Suppressor macrophage (primary cell): ENCODE measurements at places on chromosomes 5 and 9.

DNA sequence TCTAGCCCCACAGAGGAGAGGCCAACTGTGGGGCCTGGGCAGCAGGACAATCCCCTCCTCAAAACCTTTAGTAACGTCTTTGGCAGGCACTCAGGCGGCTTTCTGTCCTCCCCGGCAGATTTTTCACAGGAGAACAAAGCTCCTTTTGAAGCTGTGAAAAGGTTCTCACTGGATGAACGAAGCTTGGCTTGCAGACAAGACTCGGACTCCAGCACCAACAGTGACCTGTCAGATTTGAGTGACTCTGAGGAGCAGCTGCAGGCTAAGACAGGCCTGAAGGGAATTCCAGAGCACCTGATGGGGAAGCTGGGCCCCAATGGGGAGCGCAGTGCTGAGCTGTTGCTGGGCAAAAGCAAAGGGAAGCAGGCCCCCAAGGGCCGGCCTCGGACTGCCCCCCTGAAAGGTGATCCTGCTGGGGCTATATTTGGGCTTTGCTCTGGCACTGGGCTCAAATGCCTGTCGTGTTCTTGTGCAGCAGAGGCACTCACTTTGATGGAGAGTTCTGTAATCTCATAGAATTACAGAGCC is 39.4 kb downstream of the KDM3B start:
- no peak for DNase-seq

- peak; percentile 14 for DNase-seq
These were observed 513 bp downstream of the FAM193B start for GRCh38 chr5:177553671-177554429.

GRCh38 chr5:84378420-84378819 is 6.3 kb downstream of the EDIL3 start:
- no peak for DNase-seq

- peak; percentile 9 for DNase-seq
These were observed 191.4 kb downstream of the TMEM167A start for GRCh38 chr5:82885627-82886389.

DNA sequence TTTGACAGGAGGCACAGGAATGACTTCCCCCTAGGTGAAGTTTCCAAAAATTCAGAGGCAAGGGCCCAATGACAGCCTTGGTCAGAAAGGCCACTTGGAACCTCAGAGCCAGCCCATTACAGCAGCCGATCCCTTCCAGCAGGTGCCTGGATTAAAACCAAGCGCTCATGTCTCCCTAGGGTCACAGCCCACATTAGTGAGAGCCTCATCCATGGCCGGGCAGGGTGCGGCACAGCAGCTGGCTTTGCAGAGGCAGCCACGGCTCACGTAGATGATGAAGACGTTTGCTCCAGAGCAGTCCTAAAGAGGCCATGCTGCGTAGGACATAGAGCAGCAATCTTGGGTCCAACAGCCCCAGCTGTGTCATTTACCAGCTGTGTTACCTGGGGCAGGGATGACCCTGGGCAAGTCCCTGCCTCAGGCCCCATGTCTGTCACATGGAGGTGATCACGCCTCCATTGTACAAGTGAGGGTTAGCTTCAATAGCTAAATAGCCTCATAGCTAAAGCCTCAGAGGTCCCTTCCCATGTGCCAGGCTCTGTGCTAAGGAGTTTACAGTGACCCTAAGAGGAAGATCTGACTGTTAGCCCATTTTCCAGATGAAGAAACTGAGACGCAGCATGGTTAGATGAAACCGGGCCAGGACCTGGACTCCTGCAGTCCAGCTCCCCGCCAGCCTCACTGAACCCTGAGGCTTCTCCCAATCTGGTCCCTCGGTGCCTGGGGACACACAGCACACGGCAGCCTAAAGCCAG is 39.2 kb downstream of the NEK6 start:
- no peak for DNase-seq

GRCh38 chr5:10735569-10736276 is 25.3 kb downstream of the DAP start:
- DNase-seq, result no peak

DNA sequence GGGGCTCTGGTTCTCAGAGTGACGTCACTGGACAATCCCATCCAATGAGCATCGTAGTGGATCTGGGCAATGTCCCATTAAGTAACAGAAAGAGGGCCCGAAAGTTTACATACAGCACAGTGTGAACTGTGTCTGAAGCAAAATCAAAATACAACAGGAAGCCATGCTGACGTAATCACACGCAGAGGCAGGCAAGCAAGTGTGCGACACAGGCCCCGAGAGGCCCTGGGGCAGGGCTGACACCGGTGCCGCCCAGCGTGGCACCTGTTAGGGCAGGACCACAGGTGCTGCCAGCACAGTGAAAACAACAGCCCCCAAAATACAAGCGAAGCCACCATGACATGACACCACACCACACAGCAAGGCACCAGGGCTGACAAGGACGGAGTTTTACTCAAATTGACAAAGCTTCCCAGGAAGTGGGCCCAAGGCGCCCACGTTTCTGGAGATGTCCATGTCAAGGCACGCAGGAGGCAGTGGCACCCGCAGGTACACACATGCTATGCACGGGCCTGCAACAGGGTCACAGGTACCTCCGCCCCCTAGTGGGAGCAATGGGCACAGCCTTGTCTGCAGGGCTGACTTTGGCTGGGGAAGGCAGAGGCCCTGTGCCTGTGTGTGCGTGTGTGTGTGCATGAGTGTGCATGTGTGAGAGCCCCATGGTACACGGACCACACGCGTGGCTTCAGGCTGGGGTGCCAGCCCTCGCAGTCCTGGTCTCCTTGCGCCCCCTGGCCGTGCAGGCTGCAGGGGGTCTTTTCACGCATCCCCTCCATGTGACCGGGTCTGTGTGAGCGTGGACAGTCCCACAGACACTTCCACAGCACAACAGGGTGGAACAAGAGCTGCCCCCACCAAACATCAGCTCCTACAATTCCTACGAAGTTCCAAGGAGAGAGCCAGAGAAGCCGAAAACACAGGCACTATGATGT is 19.6 kb downstream of the QSOX2 start:
- peak; percentile 65 for DNase-seq

DNA sequence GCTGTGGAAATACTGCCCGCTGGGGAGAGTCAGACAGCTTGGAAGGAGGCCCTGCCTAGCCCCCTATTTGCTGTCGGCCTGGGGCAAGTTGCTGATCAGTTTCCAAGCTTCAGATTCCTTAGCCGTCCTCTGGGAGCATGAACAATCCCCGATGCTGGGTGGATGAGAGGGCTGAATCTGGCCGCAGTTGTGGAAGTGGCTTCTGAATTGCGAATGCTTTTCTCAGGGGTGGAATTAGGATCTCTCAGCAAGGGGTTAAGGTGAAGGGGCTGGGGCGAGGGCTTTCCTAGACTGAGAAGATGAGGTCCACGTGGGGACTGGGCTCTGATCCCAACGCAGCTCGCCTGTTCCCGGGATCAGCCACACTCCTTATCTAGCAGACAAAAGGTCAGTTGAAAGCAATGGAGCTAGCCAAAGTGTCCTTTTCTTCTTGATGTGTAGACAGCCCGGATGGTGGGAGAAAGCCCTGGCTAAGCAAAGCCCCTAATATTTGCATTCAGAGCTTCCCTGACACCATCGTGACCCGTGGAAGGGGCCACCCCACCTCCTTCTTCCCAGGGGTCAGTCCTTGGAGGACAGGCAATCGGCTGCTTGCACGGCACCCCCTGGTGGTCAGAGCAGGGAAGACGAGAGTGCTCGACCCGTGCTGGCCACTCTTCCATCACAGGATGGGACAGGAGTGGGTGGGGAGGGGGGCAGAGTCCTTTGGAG is 54.9 kb downstream of the COL15A1 start:
- DNase-seq, result peak; percentile 82

DNA sequence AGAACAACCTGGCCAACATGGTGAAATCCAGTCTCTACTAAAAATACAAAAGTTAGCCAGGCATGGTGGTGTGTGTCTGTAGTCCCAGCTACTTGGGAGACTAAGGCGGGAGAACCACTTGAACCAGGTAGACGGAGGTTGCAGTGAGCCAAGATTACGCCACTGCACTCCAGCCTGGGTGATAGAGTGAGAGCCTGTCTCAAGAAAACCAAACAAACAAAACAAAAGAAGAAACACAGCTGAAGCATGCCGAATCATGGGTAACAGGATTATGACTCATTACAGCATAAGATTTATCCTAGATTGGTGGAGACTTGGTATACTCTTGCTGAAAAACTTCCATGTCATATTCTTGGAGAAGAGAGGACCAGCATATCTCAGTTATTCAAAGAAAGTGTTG is 236.7 kb upstream of the CCNH start:
- DNase-seq, result no peak

DNA sequence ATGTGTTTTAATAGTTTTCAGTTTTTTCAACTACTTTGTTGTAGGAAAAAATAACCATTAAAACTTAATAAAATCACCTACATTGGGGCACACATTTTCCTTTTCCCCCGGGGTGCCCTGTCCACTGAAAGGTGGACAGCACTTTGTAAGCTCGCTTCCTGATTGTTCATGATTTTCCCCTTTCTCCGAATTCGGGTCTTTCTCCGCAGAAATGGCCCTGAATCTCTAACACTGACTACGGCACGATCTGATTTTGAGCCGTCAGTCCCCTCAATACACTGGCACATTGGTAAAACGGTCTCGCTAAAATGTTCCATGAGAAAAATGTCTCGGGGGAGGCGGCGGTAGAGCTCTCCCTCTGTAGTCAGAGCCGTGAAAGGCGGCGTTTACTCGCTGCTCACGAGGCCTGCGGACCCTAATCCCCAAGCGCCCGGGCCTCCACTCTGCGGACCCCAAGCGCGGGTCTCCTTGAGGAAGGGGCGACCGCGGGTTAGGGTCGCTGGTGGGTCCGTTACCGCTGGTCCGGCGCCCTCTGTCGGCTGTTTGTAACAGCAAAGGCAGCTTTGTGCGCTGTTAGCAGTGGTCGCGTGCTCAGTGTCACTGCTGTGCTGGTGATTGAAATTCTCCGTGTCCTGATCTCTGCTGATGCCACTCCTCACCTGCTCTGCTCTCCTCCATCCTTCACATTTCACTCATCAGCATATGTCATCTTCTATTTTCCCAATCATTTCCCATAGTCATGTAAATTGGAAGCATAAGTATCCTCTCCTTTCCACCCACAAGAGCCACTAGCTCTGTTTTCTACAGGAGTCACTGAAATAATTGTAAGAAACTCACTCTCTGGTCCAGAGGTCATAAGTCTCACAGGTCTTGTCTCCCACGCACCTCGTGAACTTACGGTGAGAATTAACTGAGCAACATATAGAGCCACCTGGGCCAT is 10.8 kb upstream of the IFNA2 start:
- peak; percentile 68 for DNase-seq

GRCh38 chr5:38720554-38721361 is 125.1 kb upstream of the OSMR start:
- DNase-seq, result no peak

GRCh38 chr9:72039532-72039931 is 20.9 kb downstream of the C9orf57 start:
- DNase-seq, result no peak

DNA sequence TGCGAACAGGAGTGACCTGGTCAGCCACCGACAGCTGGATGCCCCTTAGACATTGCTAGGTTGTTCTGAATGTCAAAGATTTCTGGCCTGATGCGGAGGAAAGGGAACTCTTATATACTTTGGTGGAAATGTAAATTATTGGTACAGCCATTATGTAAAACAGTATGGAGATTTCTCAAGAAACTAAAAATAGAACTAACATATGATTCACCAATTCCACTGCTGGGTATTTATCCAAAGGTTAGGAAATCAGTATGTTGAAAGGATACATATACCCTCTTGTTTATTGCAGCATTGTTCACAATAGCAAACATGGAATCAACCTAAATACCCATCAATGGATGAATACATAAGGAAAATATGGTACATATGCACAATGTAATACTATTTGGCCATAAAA is 31.8 kb downstream of the DMRT3 start:
- DNase-seq, result peak; percentile 69

DNA sequence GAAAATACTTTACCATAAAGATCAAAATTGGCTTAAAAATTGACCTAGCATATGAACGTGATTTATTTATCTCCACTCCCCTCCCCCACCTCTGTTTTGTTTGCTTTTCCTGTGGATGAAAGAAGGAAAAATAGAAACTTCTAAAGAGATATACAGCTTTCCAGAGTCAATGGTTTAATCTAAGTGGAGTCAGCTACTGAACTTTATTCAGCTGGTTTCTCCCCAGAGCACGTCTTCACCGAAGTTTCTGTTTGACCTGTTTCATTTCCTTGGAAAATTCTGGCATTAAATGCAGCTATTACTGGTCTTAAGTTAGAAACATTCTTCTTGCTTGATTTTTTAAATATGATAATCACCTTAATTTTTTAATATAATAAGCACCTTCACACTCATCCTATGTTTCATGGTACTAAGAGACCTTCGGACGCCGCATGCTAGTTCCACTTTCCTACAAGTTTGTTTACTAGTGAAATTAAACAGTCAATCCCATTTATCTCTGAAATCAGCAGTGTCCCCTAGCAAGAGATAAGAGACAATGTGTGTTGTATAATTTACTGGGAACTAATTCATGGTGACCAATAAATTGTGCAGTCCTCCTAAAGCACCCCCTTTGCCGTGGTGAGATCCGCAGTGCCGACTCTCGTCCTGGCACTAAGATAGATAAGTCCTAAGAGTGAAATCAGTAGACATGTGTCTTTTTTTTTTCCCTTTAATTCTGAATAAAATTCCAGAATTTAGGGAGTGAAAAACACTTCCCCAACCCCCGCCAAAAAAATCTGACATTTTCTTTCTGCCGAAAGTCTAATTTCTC is 89.9 kb downstream of the ARL15 start:
- no peak for DNase-seq

DNA sequence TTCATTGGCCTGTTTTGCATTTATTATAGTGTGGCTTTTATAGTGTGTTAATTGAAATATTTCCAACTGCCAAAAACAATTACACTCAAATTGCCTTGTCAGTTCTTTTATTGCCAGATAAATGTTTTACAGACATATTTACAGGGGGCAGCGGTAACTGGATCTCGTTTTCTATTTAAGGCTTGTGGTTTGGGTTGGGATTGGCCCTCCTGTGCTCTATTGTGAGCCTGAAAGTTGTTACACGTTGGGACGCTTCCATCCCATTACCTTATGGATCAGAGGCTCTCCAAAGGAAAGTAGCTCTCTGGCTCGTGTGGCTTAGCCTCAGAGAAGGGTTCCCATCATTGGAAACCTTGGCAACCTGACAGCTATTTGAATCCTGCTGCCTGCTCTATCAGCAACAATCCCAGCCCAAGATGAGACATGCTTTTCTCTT is 20.8 kb downstream of the DNAI1 start:
- DNase-seq, result no peak

DNA sequence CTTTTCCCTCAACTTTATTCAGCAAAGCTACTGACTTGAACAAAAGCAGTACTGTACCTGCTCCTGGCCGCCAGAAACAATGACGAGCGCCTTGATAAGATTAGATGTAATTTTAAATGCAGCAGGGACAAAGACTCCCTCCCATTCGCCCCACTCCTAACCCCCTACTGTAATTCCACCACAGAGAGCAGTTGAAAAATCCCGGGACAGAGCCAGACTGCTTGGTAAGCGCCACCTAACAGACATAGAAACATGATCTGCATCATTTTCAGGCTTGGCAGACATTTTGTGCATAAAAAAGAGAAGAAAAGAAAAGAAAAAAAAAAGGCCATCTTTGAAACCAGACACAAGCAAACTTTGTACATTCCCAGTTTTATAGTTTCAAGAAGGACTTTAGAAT is 81.9 kb downstream of the ISL1 start:
- DNase-seq, result no peak
